ENCODE measurements at places on chromosomes 11 and 22. TPM values are rescaled to one million over a fixed set of nuclear protein-coding genes. Genes with fewer than 3 reads are reported as not detected.

DAGLA gene
- 5.3 TPM for total RNA-seq

NUP50 gene
- total RNA-seq: 75.8 TPM

- peak overlapping the region; percentile 49 for H3K4me3 ChIP-seq
- peaks cover 33% of the 10 kb centered on the region for H3K4me1 ChIP-seq
- H3K27ac ChIP-seq: peak overlapping the region; percentile 58
- H3K36me3 ChIP-seq: no peaks in the 10 kb centered on the region
- H3K27me3 ChIP-seq: no peaks in the 10 kb centered on the region
Measured at GRCh38 chr11:96254087-96254486, 88.9 kb downstream of the MAML2 start.

GRCh38 chr22:20853236-20853660 is 5.4 kb downstream of the PI4KA start:
- no peak overlapping the region for H3K27ac ChIP-seq
- DNase-seq: no peak
- H3K36me3 ChIP-seq: no peaks in the 10 kb centered on the region

GRCh38 chr11:77244277-77245027 is 57.0 kb downstream of the GDPD4 start:
- H3K4me3 ChIP-seq: no peak overlapping the region
- DNase-seq: no peak
- no peaks in the 10 kb centered on the region for H3K4me1 ChIP-seq
- H3K27me3 ChIP-seq: no peaks in the 10 kb centered on the region
- H3K36me3 ChIP-seq: no peaks in the 10 kb centered on the region
- H3K27ac ChIP-seq: no peak overlapping the region

KLHDC7B gene
- not detected for total RNA-seq

DNA sequence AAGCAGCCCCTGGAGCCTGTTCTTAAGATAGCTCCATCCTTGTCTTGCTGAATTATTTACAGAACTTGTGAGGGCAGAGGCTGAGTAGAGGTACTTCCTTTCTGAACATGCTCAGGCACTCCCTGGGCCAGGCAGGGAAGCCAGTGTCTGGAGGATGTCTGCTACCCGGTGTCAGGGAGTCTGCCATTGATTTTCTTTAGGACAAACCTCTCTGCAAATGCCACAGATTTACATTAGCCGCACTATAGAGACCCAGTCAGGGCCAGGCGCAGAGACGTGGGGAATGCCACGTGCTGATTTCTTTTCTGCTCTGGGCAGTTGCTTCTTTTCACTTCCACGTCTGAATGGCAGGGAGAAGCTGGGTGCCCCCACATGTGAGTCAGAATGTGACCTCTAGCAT is 585.5 kb downstream of the NTM start:
- H3K36me3 ChIP-seq: no peaks in the 10 kb centered on the region
- DNase-seq: no peak
- H3K27ac ChIP-seq: no peak overlapping the region
- no peaks in the 10 kb centered on the region for H3K27me3 ChIP-seq

ANGPTL5 gene
- total RNA-seq: not detected

DNA sequence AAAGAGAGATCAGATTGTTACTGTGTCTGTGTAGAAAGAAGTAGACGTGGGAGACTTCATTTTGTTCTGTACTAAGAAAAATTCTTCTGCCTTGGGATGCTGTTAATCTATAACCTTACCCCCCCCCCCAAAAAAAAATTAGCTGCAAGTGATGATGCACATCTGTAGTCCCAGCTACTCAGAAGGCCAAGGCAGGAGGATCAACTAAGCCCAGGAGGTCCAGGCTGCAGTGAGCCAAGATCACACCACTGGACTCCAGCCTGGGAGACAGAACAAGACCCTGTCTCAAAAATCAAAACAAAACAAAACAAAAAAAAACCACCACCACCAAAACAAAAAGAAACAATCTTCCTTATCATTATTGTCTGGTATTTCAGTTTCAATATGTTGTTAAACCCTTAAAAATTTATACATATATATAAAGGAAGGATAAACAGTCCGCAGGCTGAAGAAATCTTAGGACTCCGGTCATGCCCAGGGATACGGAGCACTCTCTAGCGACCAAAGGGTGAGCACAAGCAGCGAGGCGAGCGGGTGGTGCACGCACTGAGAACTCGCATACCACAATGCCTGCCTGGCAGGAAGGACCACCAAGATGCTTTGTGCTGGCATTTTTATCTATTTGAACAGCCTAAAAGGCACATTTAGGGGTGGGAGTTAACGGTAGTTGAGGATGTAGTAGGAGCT is 6.4 kb downstream of the POLDIP3 start:
- H3K27ac ChIP-seq: no peak overlapping the region
- peaks cover 7% of the 10 kb centered on the region for H3K36me3 ChIP-seq
- H3K27me3 ChIP-seq: no peaks in the 10 kb centered on the region
- DNase-seq: no peak
- no peak overlapping the region for H3K4me3 ChIP-seq
- peaks cover 8% of the 10 kb centered on the region for H3K4me1 ChIP-seq

DNA sequence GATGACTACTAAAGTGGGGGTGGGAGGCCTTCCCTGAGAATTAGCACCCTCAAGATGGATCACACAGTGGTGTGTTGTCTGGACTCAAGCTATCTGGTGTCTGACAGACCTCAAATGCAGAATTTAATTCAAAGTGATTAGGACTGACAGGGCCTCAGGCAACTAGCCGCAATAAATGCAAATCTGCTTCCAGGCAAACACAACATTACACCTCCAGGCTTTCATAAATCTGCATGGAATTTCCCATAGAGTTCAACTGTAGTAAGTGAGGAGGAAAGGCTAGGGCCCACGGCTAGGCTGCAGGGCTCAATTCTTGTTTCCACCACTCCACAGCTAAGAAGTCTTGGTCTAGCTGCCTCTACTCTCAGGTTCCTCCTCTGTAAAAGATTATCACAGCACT is 331.4 kb downstream of the LARGE1 start:
- no peaks in the 10 kb centered on the region for H3K4me1 ChIP-seq
- no peak overlapping the region for H3K27ac ChIP-seq
- H3K27me3 ChIP-seq: no peaks in the 10 kb centered on the region
- DNase-seq: no peak
- H3K4me3 ChIP-seq: no peak overlapping the region

- H3K36me3 ChIP-seq: no peaks in the 10 kb centered on the region
- no peak for DNase-seq
- H3K27ac ChIP-seq: no peak overlapping the region
- no peaks in the 10 kb centered on the region for H3K27me3 ChIP-seq
- no peak overlapping the region for H3K4me3 ChIP-seq
- no peaks in the 10 kb centered on the region for H3K4me1 ChIP-seq
Measured at GRCh38 chr11:117686711-117687110, 110.3 kb downstream of the DSCAML1 start.

DNA sequence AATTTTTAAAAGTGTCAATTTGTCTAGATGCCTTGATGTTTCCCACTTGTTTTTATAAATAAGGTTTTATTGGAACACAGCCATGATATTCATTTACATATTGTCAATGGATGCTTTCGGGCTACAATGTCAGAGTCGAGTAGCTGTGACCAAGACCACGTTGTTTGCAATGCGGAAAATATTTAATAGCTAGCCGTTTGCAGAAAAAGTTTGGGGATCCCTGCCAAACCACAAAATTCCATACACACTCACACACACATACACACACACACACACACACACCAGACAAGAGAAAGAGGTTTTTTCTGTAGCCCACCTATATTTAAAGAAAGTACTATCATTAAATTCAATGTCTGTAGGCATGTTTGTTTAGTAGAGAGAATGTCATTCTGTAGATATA is 58.3 kb downstream of the TYR start:
- H3K36me3 ChIP-seq: no peaks in the 10 kb centered on the region
- H3K4me3 ChIP-seq: no peak overlapping the region
- DNase-seq: no peak
- no peaks in the 10 kb centered on the region for H3K4me1 ChIP-seq
- H3K27me3 ChIP-seq: no peaks in the 10 kb centered on the region

GRM5 gene
- total RNA-seq: 10.2 TPM

- H3K27me3 ChIP-seq: no peaks in the 10 kb centered on the region
- no peak overlapping the region for H3K4me3 ChIP-seq
- peaks cover 7% of the 10 kb centered on the region for H3K4me1 ChIP-seq
- no peak for DNase-seq
- no peak overlapping the region for H3K27ac ChIP-seq
Measured at GRCh38 chr11:44865866-44866272, 84.8 kb downstream of the TP53I11 start.

DNA sequence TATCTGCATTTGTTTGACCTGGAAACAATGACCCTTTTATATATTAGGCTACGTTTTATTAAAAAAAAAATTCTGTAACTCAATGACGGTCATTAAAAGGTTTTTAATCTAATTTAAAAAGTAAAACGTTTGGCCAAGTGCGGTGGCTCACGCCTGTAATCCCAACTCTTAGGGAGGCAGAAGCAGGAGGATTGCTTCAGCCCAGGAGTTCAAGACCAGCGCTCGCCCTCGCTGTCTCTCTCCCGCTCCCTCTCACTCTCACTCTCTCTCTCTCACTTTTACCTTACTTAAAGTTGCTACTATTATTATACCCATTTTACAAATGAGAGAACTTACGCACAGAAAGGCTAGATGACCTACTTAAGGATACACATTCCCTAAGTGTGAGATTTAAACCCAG is 814 bp upstream of the NARS2 start:
- H3K4me1 ChIP-seq: no peaks in the 10 kb centered on the region
- peaks cover 4% of the 10 kb centered on the region for H3K36me3 ChIP-seq
- H3K4me3 ChIP-seq: peak overlapping the region; percentile 95
- H3K27ac ChIP-seq: peak overlapping the region; percentile 91
- no peaks in the 10 kb centered on the region for H3K27me3 ChIP-seq

DNA sequence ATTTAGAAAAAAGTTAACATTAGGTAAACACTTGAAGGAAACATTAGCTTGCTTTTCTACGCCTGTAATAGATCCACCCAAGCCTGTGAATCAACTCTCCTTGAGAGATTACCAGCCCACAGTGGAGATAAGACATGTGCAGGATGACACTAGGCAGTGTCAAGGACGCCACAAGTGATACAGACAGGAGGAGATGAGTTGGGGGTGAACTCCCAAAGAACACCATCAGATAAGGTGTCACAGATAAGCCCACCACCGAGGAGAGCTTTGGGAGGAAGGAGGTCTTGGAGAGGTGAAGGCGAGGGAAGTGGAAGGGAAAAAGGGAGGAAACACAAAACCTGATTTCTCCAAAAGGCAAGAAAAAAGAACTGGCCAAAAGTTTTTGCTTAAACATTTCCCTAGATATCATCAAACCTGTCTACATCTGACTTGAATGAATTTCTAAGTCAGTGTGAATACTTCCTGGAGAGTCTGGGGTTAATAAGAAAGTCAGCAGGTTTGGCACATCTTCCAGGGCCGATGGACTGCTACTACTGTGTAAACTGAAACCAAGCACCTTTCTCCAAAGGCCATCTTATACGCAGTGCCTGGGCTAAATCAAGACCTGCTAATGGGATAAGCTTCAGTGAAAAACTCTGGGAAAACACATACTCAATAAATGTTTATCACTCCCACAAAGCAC is 15.5 kb downstream of the CLTCL1 start:
- H3K4me1 ChIP-seq: no peaks in the 10 kb centered on the region
- no peak overlapping the region for H3K4me3 ChIP-seq
- no peaks in the 10 kb centered on the region for H3K36me3 ChIP-seq

GRCh38 chr11:20049231-20049630 is 111.0 kb downstream of the DBX1 start:
- DNase-seq: no peak
- no peak overlapping the region for H3K27ac ChIP-seq
- H3K36me3 ChIP-seq: peaks cover 57% of the 10 kb centered on the region

GRCh38 chr22:49268924-49269323 is 558.7 kb downstream of the BRD1 start:
- DNase-seq: peak; percentile 15
- no peaks in the 10 kb centered on the region for H3K27me3 ChIP-seq
- no peaks in the 10 kb centered on the region for H3K4me1 ChIP-seq
- no peak overlapping the region for H3K27ac ChIP-seq
- no peak overlapping the region for H3K4me3 ChIP-seq

GRCh38 chr11:1749395-1750351 is 722 bp downstream of the IFITM10 start:
- no peaks in the 10 kb centered on the region for H3K27me3 ChIP-seq
- DNase-seq: peak; percentile 65
- H3K27ac ChIP-seq: peak overlapping the region; percentile 97

DNA sequence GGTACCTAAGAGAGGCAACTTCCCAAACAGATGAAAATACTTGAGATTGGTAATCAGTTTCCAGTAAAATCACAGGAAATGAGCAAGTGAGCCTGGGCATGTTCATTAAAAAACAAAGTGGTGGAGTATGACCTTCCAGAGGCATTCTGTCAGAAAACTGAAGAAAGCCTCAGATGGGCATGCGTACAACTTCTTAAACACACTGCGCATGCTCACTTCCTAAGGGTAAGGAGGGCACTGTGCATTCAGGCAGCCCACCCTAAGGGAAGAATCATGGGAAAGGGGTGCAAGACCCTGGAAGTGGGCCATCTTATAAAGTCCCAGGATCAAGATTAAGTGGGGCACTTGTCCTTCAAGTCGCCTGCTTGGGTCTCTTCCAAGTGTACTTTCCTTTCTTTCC is 4.0 kb downstream of the OR52K2 start:
- no peak for DNase-seq
- H3K4me3 ChIP-seq: no peak overlapping the region

SEPTIN3 gene
- total RNA-seq: not detected

DNA sequence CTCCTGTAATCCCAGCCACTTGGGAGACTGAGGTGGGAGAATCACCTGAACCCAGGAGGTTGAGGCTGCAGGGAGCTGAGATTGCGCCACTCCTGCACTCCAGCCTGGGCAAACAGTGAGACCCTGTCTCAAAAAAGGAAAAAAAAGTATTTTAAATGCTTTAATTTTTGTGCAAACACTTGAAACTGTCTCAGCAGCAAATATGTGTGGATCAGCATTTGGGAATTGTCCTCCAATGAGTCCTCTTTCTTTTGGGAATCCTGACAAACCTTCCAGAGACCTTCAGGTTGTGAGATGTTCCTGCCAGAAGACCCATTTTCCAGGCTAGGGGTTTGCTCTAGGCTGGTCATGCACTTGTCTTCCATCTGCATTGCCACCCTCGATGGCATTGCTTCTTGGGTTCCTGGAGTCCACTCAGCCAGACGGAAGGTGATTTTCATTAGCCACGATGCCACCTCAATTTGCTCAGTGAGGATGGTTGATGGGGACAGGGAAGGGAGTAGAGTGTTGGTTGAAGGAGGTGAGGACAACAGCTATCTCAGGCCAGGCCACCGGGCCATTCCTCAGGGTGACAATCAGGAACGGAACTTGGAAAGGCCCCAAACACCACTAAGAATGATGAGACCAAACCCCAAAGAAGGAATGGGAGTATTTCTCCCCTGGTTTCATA is 55.4 kb downstream of the ST14 start:
- H3K4me3 ChIP-seq: no peak overlapping the region
- DNase-seq: no peak
- no peaks in the 10 kb centered on the region for H3K27me3 ChIP-seq
- no peaks in the 10 kb centered on the region for H3K4me1 ChIP-seq

YIF1A gene
- 161 TPM for total RNA-seq

DNA sequence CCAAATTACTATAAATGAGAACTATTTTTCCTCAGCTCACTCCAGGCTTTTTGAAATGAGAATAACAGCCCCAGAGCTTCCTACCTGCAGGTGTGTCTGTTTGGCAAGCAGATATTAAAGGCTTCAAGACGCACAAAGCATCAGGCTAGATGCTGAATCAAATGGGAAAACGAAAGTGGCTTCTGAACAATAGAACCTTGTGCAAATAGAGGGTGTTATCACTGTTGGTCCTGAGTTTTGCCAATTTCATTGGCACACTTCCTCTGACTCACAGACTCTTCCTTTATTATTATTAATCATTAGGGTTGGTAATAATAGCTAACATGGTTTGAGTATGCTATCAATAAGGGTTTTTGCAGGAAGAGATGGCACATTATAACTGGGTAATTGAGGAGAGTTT is 13.4 kb downstream of the SYT13 start:
- H3K27me3 ChIP-seq: no peaks in the 10 kb centered on the region
- DNase-seq: no peak
- H3K4me3 ChIP-seq: no peak overlapping the region
- no peaks in the 10 kb centered on the region for H3K36me3 ChIP-seq

Data from ascending aorta (tissue), 2 donors.